ENCODE measurements at places on chromosomes 1 and 21.

GRCh38 chr1:48109390-48110013 lies 112.3 kb upstream of the TRABD2B start:
- no peak for DNase-seq

GRCh38 chr1:91282695-91283420 lies 121.8 kb downstream of the HFM1 start:
- DNase-seq, result peak; percentile 22

- no peak for DNase-seq
Observed at GRCh38 chr1:10419351-10419750, 10.9 kb upstream of the CENPS start.

- DNase-seq, result peak; percentile 81
Observed at GRCh38 chr1:184974056-184974836, at the start of gene NIBAN1. Gene NIBAN1, minus strand, starts transcription at chr1:184974508. Its CDS starts 152 bp downstream, at chr1:184974356.

DNA sequence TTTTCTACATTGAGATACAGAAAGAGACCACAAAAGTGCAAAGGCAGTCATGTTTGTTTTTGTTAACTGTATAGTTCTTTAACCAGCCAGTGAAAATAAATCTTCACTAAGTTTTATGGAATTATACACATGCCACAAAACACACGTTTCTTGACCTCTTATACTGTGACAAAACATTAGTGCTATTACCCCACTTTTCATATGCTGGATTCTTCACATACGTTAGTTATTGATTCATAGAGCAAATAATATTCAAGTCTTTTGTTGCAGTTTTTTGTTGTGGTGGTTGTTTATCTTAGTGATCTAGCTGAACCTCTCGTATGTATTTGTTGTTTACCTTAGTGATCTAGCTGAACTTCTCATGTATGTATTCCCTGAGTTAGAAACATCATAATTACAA lies 28.0 kb downstream of the LYPLAL1 start:
- DNase-seq, result no peak

DNA sequence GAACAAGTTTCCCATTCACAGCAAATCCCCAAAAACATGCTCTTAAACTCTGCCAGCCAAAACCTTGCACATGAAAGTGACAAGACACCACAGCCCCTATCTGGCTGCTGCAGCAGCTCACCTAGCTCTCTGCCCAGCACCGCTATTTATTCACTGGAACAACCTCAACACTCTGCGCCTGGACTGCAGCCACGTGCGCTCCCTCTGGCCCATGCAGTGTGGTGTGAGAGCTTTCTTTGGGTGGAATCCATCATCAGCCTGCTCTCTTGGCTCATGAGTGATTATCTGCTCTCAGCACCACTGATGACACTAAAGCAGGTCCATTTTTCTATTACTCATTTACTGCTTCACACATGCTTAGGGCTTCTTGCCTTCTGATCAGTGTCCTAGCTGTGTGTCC lies 11.4 kb downstream of the KCNJ6 start:
- DNase-seq, result no peak

- no peak for DNase-seq
Observed at GRCh38 chr1:1088029-1088800, 14.1 kb upstream of the RNF223 start.

GRCh38 chr1:53409233-53409632 lies 50.0 kb upstream of the DMRTB1 start:
- DNase-seq, result no peak

- no peak for DNase-seq
Observed at GRCh38 chr1:84020151-84020550, 21.2 kb upstream of the TTLL7 start.

GRCh38 chr1:56175211-56175610 lies 404.2 kb downstream of the PLPP3 start:
- no peak for DNase-seq

DNA sequence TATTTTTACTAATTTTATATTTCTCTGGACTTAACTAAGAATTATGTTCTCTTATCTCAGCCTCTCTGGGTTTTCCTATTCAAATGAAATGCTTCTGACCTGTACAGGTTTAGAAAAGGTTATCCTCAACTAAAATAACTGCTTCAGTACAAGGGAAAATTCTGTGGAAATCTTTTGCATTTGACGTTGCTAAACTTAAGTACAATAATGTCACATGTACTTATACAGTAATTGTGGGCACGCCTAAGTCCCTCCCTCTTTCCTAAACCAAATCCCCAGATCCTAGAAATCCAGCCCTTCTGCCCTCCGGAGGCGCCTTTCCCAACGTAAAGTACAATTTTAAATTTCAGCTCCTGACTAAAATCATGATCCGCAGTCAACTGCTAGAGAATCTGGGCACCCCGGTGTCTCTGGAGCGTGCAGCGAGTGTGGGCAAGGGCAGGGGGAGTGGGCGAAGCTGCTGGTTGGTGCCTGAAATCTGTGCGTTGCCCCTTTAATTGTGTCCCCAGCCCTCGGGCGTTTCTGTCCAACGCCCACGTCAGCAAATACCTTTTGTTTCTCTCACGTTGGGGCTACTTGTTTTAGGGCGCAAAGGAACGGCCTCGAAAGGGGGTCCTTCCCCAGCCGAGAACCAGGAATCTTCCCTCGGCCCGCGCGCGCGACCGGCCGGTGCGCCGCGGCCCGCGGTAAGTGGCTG lies at the start of gene ZBTB8A:
TSS of gene ZBTB8A (plus strand) at position 541 of the 697 bp plus-strand sequence. CDS start 53,505 bp downstream, outside the sequence.
- DNase-seq, result no peak

DNA sequence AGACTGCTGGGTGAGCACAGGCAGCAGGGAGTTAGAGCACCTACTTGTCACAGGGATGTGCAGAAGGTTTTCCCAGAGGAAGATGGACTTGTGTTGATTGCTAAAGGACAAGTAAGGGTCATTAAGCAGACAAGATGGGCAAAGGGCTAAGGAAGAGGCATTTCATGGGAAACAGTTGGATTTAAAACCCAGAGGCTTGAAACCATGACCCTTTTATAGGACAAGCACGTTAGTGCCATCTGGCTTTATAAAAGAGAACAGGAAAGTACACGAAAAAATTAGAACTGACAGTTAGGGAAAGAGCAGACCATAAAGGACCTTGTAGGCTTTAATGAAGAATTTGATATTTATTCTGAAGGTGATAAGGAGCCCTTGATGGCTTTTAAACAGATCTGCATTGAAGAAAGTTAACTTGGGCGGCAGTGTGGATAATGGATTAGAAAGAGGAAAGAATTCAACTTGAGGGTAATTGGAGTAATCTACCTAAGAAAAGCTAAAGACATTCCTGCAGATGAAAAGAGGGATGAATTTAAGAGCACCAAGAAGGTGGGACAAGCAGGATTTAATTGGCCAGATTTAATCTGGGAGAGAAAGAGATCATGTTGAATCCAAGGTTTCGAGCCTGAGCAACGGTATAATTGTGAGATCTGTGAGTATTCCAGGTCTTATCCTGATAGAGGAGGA lies 68.6 kb downstream of the ZC3H11B start:
- DNase-seq, result no peak

DNA sequence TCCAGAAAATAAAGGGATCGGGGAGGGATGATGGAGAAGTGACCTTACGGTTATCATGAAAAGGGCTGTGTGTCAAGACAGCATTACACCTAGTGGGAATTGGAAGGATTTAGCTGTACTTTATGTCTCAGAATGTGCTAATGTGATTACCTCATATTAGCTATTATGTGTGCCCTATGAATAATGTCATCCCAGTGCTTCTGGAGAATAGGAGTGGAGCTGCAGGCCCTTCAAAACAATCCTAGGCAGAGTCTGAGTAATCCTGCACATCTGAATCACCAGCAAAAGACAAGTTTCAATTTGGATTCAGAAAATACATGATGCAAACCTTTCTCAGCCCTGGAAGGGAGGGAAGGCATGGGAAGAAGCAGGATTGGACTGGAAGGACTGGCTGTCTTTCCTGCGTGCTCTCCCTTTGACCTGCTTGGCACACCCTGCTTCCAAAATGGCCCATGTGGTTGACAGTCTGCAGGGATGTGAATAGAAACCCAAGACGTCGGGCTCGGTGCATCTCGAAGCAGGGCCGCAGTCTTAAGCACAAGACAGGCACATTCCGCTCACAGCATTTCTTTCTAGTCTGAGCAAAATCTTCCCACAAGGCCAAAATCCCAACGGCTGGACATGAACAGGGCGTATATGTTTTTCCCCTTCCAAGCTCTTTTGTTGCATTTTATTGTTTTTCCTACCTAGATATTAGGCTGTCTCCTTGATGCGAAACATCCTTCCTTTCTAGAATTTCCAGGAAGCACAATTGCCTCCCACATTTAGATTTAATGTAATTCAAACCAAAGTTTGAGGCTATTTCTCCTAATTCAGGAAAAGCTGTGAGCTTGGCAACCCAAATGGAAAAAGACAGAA lies 54.3 kb upstream of the TARBP1 start:
- DNase-seq, result no peak

GRCh38 chr1:209132736-209133467 lies 450.6 kb upstream of the CAMK1G start:
- no peak for DNase-seq

GRCh38 chr1:28115267-28115666 lies 26.9 kb upstream of the EYA3 start:
- DNase-seq, result peak; percentile 48

DNA sequence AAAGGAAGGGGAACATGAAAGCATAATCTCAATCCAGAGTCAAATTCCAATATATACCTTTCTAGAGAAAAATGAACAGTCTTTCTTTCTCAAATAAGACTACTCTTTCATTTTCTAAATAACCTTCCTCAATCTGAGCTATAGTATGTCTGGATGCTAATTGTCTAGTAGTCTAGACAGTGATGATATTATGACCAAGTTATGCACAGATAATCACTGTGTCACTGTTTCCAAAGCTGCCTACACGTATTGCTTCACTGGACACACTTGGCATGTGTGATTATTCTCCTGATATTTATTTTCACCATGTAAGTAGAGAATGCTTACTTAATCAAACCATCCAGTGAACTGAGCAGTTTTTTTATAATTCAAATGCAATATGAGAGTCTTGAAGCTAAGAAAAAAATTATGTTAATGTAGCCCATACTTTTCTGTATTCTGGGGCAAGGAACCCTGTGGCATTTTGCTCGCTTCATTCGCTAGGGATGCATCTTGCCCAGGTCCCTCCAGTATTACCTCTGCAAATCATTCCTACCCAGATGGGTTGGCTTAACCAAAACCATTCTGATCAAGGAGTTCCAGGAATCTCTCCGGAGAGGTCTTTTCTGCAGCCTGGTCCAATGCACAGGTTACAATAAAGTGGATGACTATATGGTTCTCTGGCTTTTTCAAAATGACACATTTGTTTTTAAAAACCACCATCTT lies 303.1 kb upstream of the RUNX1 start:
- no peak for DNase-seq

GRCh38 chr1:228546541-228547463 lies 59.6 kb downstream of the RNF187 start:
- no peak for DNase-seq

- DNase-seq, result no peak
Observed at GRCh38 chr1:94068999-94069918, 51.7 kb downstream of the ABCA4 start.

All from CD8-positive, alpha-beta memory T cell (primary cell).